ENCODE measurements at places on chromosomes 3 and 15. TPM values are rescaled to one million over a fixed set of nuclear protein-coding genes. Genes with fewer than 3 reads are reported as not detected.

Gene SGO1
- 0.88 TPM for total RNA-seq

Gene RBP2
- total RNA-seq, result not detected

Gene LMLN
- 13.2 TPM for total RNA-seq

Gene XCR1
- not detected for total RNA-seq

GRCh38 chr3:119649761-119650160, 10.6 kb downstream of the POPDC2 start:
- no peak for DNase-seq

DNA sequence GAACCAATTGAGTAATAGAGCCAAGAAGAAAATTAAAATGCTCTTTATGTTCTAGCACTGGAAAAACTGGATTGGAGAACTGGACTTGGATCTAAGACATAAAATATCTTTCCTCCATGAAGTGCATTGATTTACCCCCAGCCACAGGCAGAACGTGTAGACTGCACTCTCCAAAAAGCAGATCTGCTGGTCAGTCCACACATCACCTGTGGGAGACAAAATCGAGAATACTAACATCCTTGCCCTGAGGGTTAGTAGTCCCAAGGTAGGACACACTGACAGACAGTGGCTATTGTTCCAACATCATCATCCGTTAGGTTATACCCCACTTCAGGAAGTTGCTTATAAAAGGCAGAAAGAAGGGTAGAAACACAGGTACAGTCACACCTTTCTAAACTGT, 257.1 kb upstream of the STT3B start:
- no peak for DNase-seq

- no peak for DNase-seq
Observed at GRCh38 chr15:27327467-27328025, 356.6 kb downstream of the GABRG3 start.

- DNase-seq, result no peak
Observed at GRCh38 chr3:133106169-133106568, 68.0 kb downstream of the TMEM108 start.

GRCh38 chr3:190320594-190321362, 1.5 kb downstream of the CLDN1 start:
- DNase-seq, result no peak

DNA sequence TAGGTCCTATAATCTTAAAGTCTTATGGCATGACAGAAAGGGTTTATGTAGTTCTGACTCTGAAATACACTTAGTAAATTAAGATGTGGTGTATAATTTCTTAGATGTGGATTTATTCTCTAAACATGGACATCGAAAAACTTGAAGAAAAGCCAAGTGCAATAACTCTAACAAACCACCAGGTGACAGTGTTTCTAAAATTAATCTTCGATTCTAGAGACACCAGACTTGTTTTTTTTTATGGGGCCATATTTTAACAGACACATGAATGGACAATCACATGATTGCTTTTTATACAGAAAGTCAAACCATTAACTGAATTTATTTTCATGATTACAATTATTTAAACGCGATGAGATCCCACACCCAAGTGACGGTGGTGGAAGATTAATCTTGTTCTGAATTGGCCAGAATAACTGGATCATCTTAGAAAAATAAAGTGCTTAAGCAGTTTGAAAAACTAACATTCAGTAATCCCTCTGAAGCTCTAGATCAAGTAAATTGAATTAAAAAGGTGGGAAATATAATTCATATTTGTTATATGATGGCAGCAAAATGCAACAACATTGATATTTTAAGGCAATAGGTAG, 305.1 kb downstream of the LSAMP start:
- DNase-seq, result no peak

DNA sequence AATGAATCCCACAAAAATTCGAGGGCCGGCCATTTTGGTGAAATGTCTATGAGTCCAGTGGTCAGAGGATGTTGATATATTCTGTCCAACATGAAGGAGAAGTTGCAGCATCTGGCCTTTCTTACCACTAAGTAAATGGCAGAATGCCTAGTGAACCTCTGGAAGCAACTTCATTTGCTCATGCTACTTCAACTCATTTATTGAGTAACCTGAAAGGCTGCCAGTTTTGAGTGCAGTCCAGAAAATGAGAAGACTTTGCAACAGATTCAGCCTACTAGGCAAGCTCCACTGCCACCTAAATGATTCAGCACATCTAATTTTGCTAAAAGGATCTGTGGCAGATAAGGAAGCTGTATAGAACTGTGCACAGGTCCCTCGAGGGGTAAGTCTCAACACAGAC, 265.0 kb downstream of the OPA1 start:
- DNase-seq, result no peak

All from naive thymus-derived CD8-positive, alpha-beta T cell (primary cell).